ENCODE measurements at places on chromosomes 1 and 21. TPM values are rescaled to one million over a fixed set of nuclear protein-coding genes. Genes with fewer than 3 reads are reported as not detected.

The NFASC gene
- total RNA-seq: 0.14 TPM

- H3K4me1 ChIP-seq: peaks cover 11% of the 10 kb centered on the region
- no peaks in the 10 kb centered on the region for H3K36me3 ChIP-seq
- DNase-seq: no peak
- H3K4me3 ChIP-seq: no peak overlapping the region
- no peak overlapping the region for H3K27ac ChIP-seq
- no peaks in the 10 kb centered on the region for H3K27me3 ChIP-seq
These were observed 63.7 kb downstream of the FAAP20 start for GRCh38 chr1:2130871-2131289.

The TDRD5 gene
- not detected for total RNA-seq

The URB2 gene
- 10.6 TPM for total RNA-seq

The SPRR1A gene
- not detected for total RNA-seq

The AMY1C gene
- not detected for total RNA-seq

The LCA5L gene
- not detected for total RNA-seq

DNA sequence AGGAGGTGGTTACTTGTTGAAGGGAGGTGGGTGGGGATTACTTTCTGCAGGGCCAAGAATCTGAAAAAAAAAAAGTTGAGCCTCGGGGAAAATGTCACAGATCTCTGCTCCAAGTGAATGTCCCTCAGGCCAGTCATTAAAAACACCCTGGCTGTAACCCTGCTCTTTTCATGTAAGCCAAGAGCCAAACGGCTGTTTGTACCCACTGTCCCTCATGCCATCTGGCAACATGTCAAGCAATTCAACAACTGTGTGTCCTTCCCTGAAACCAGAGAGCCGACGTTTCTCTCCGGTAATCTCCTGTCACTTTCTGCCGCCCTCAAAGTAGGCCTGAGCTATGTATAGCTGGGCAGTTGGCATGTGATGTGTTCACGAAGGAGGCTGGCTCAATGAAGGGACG lies 14.7 kb downstream of the CASQ2 start:
- no peaks in the 10 kb centered on the region for H3K36me3 ChIP-seq
- peaks cover 6% of the 10 kb centered on the region for H3K27me3 ChIP-seq
- no peaks in the 10 kb centered on the region for H3K4me1 ChIP-seq
- H3K4me3 ChIP-seq: no peak overlapping the region
- no peak for DNase-seq

All from activated naive CD8-positive, alpha-beta T cell treated with anti-CD3 and anti-CD28 coated beads, Interleukin-2, amount 10 ng/mL, durations not matched to agents 7 days and 5 days (primary cell).